ENCODE measurements at places on chromosomes 16 and 17.

DNA sequence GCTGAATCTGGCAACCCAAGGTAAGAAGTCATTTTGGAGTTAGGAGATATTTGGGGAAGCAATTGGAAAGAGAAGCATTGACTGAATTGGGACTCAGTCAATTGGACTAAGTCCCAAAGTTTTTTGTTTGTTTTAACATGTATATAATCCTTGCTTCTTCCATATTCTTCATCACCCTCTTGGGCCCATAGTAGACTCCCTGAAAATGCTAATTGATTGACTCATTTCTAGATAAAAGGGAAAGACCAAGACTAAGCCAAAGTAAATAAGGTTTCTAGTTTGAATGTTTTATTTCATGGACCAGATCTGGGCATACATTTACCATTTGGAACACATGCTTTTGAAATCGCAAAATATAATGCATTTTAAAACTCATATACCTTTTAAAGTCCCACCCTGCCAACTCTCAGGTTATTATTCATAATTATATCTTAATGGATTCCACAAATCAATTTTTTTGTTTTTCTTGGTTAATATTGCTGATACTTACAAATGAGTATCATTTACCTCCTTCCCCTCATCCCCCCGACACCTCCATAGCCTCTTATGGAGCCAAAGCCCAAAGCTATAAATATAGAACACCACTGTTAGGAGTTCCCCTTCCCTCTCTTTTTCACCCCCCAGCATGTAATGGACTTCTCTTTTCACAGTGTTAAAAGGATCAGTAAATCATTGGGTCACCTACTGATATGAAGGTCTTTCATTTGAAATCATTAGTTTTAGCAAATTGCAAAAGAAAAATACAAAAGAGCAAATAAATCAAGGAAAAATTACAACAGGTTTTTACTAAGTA, 674.0 kb upstream of the SOX9 start:
- no peak for DNase-seq

GRCh38 chr17:245020-245419, 63.6 kb upstream of the DOC2B start:
- DNase-seq, result no peak

- DNase-seq, result no peak
These were observed 72.9 kb downstream of the JPH3 start for GRCh38 chr16:87675111-87675719.

GRCh38 chr16:69133373-69133954, 1.0 kb downstream of the UTP4 start:
- DNase-seq, result no peak

GRCh38 chr17:4739122-4740024, at the start of the genes CXCL16 and ZMYND15:
Gene CXCL16 (minus strand): TSS chr17:4739928. CDS start chr17:4739339, 589 bp downstream.
Gene ZMYND15 (plus strand): TSS chr17:4739833. CDS start chr17:4740549, 716 bp downstream.
- peak; percentile 39 for DNase-seq

- DNase-seq, result no peak
These were observed 1.7 kb upstream of the STAT3 start for GRCh38 chr17:42389899-42390298.

DNA sequence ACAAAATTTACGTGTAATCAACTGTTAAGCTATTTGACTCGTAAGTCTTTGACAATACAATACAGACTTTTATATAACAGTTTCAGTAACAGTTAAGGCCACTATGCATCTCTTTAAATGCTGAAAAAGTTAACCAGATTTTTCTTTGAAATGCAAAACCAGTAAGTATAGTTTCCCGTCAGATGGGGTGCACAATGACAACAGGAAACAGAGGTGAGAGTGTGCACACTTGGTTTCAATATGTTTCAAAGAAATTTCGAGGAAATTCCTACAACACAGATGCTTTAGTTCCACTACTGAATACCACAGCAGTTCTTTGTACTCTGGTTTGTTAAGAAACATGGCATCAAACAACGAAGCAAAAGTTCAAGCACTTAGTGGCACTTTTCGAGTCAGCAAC, 48.4 kb downstream of the RNF157 start:
- DNase-seq, result peak; percentile 36

GRCh38 chr16:1152651-1153259, at the start of gene CACNA1H:
Gene CACNA1H (plus strand): TSS chr16:1153106. CDS start chr16:1153738, 632 bp downstream.
- peak; percentile 64 for DNase-seq

- no peak for DNase-seq
These were observed 414.1 kb upstream of the CDH8 start for GRCh38 chr16:62450291-62450690.

GRCh38 chr16:80654094-80654862, 113.5 kb downstream of the DYNLRB2 start:
- DNase-seq, result no peak

DNA sequence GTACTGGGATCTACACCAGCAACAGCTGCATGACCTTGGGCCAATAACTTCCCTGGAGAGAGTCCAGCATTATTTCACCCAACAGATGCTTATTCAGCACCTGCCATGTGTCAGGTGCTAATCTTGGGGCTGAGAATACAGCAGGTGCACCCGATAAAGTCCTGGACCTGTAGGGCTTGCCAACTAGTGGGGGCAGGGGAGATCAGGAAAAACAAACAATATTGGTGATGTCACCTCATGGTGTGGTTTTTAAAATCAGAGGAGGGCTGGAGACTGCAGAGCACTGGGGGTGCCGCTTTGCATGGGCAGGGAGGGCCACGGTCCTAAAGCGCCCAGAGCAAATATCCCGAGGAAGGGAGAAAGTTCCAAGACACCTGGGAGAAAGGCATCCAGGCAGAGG, 218.8 kb downstream of the C16orf95 start:
- DNase-seq, result no peak

GRCh38 chr17:34651402-34651811, 72.0 kb downstream of the TMEM132E start:
- DNase-seq, result no peak

GRCh38 chr17:80738987-80739730, 194.5 kb downstream of the RPTOR start:
- no peak for DNase-seq

DNA sequence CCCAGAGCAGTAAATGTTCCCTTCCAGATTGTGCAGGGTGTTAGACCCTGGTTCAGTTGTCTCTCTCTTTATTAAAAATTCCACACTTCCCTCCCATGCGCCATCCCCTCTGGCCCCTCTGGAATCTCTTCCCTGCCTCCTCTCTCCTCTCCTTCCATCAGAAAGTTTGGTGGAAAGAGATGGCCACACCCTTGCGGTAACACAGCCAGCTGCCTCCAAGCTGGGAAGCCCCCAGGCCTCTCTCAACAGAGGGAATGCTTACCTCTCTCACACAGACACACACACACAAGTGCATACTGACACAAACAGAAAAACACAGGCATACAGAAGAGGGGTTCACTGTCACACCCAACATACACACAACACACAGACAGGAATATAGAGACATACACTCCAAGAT, 220.5 kb downstream of the C16orf78 start:
- DNase-seq, result no peak

GRCh38 chr16:557463-558297, 2.5 kb upstream of the PRR35 start:
- no peak for DNase-seq

GRCh38 chr16:7506363-7506762, 173.7 kb downstream of the RBFOX1 start:
- DNase-seq, result no peak
